Stomach (tissue), 19 donors: ENCODE measurements at places on chromosomes 7 and 10. TPM values are rescaled to one million over a fixed set of nuclear protein-coding genes. Genes with fewer than 3 reads are reported as not detected.

DNA sequence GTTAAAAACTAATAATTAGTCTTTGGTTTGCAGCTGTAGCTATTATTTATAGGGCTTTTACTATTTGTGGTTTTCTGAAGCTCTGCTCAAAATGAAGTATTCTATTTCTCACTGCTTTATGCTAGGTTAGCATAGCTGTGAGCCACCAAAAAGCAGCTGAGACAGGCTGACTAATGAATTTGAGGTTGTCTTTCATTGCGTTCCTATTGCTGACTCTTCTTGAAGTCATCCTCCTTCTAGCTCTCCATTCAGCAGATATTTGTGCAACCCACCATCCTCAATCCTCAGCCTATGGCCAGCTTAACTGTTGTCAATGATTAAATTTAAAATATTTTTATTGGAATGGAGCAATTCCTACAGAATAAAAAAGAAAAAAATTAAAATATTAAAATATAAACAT lies 2.1 kb upstream of the RALA start:
- peaks cover 33% of the 10 kb centered on the region for H3K4me1 ChIP-seq
- H3K36me3 ChIP-seq: no peaks in the 10 kb centered on the region
- no peak overlapping the region for H3K4me3 ChIP-seq
- no peak overlapping the region for H3K27ac ChIP-seq

Gene GPR15LG
- total RNA-seq: not detected

GRCh38 chr10:67175354-67175753 lies 249.5 kb downstream of the LRRTM3 start:
- DNase-seq: no peak
- H3K27me3 ChIP-seq: no peaks in the 10 kb centered on the region
- no peak overlapping the region for H3K27ac ChIP-seq

DNA sequence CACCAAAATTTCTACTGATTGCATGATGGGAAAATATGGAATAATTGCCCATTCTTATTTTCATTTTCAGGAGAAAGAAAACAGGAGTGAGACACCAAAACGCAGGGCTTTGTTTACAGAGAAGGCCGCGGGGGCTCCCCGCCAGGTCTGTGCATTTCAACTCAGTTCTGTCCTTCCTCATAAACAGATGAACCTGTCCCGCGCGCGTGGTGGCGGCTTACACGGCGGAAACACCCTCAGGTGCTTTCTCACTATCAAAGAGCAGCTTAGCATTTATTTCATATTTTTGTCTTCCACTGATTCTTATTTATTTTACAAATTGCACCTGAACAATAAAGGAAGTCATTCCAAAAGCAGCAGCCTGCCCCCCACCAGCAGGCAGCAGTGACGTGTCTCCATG lies 579.4 kb downstream of the PTPRN2 start:
- H3K4me1 ChIP-seq: no peaks in the 10 kb centered on the region
- no peak for DNase-seq
- no peaks in the 10 kb centered on the region for H3K36me3 ChIP-seq

GRCh38 chr7:158596309-158596708 lies 8.7 kb upstream of the PTPRN2 start:
- DNase-seq: no peak
- H3K27me3 ChIP-seq: no peaks in the 10 kb centered on the region
- no peaks in the 10 kb centered on the region for H3K4me1 ChIP-seq
- H3K36me3 ChIP-seq: no peaks in the 10 kb centered on the region
- H3K4me3 ChIP-seq: no peak overlapping the region

DNA sequence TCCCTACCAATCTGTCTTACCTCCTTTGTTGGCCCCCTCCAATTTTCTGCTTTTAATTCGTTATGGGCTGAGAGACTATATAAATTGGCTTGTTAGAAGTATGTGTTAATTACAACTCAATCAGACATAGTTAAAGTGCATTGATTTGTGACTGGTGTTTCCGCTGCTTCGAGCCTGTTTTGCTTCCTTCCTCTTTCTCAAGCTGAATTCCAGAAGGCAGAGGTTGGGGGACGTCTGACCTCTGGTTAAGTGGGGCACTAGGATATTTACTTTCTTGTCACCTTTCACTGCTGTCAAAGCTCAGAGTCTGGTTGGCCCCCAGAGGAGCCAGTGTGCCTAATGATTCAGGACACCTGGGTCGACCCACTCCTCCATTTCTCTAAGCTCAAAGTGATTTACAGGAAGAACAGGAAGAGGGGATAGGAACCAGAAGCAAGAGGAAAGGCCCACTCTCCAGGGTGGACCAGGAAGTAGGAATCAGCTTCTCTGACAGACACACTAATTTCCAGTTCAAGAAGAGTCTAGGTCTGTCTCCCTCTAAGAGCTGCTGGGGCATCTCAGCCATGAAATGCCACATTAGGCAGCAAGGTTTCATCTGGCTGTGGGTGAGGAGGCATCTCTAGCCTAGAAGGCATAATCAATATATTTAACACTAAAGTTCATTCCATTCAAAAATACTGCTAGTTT lies 397.2 kb upstream of the NPVF start:
- H3K4me1 ChIP-seq: peaks cover 7% of the 10 kb centered on the region
- DNase-seq: no peak
- H3K36me3 ChIP-seq: no peaks in the 10 kb centered on the region
- no peaks in the 10 kb centered on the region for H3K27me3 ChIP-seq

GRCh38 chr10:84267503-84268126 lies 22.8 kb downstream of the RGR start:
- H3K27ac ChIP-seq: no peak overlapping the region
- no peaks in the 10 kb centered on the region for H3K27me3 ChIP-seq
- H3K36me3 ChIP-seq: no peaks in the 10 kb centered on the region
- DNase-seq: peak; percentile 48
- H3K4me3 ChIP-seq: no peak overlapping the region
- H3K4me1 ChIP-seq: peaks cover 16% of the 10 kb centered on the region

GRCh38 chr7:50595491-50596102 lies 30.4 kb upstream of the DDC start:
- no peak overlapping the region for H3K27ac ChIP-seq
- no peaks in the 10 kb centered on the region for H3K4me1 ChIP-seq
- H3K27me3 ChIP-seq: no peaks in the 10 kb centered on the region
- H3K36me3 ChIP-seq: peaks cover 76% of the 10 kb centered on the region
- DNase-seq: no peak

Gene LIPN
- not detected for total RNA-seq

DNA sequence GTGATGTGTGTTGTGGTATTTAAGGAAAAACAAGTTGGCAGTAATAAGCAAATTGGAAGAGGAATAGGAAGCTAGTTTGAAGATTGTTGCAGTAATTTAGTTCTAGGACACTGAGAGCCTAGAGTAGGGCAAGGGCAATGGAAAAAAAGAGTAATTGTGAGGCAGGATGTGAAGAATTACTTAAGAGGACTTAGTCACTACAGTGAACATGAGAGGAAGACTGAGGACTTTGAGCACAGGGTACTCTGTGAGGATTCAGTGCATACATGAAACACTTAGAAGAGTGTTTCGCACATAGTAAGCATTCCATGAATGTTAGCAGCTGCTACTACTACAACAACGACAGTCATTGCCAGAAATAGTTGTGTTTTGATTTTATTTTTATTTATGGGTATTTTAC lies 30.9 kb upstream of the DKK1 start:
- no peaks in the 10 kb centered on the region for H3K4me1 ChIP-seq
- no peak overlapping the region for H3K27ac ChIP-seq
- H3K36me3 ChIP-seq: peaks cover 5% of the 10 kb centered on the region
- no peak for DNase-seq

GRCh38 chr10:132546567-132547420 lies 9.2 kb downstream of the INPP5A start:
- H3K27me3 ChIP-seq: no peaks in the 10 kb centered on the region
- no peaks in the 10 kb centered on the region for H3K36me3 ChIP-seq
- no peak overlapping the region for H3K4me3 ChIP-seq

- DNase-seq: peak; percentile 90
- no peaks in the 10 kb centered on the region for H3K27me3 ChIP-seq
- peak overlapping the region; percentile 60 for H3K27ac ChIP-seq
- H3K4me3 ChIP-seq: no peak overlapping the region
- peaks cover 11% of the 10 kb centered on the region for H3K36me3 ChIP-seq
- peaks cover 8% of the 10 kb centered on the region for H3K4me1 ChIP-seq
Observed at GRCh38 chr7:901388-902154, 25.2 kb downstream of the GET4 start.

DNA sequence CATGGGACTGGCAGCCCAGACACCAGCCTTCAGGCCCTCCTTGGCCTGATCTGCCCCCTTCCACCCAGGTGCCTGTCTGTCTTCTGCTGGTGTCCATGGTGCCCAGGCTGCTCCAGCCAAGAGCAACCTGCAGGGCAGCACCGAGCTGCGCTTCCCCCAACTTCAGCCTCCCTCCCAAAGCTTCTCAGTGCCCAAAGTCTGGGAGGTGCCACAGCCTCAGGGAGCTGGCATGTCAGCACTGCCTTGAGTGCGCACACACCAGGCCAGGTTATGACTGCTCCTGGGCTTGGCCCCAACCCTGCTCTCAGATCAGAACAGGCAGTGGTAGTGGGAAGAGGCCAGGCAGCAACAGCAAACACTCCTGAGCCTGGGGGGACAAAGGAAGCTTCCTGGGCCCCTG lies 304.6 kb upstream of the NRG3 start:
- H3K4me3 ChIP-seq: no peak overlapping the region
- H3K36me3 ChIP-seq: no peaks in the 10 kb centered on the region
- H3K4me1 ChIP-seq: no peaks in the 10 kb centered on the region
- H3K27ac ChIP-seq: no peak overlapping the region

Gene ZPBP
- total RNA-seq: not detected

DNA sequence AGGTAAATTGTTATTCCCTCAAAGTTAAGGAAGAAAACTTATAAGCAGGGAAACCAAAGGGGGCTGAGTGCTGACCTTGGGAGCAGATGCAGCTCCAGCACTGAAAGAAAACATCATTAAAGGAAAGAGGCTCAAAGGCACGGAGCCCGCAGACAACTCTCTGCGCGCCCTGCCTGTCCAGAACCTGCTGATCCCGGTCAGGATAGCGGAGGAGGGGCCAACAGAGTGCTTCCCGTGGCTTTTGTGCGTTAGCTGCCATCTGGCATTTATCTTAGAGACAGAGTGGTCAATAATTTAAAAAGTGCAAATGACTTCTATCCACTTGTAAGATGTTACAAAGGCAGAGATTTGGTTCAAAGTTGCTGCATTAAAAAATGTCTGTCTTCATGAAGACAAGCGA lies 162.1 kb downstream of the FANK1 start:
- no peaks in the 10 kb centered on the region for H3K27me3 ChIP-seq
- no peak overlapping the region for H3K27ac ChIP-seq
- peaks cover 10% of the 10 kb centered on the region for H3K4me1 ChIP-seq

DNA sequence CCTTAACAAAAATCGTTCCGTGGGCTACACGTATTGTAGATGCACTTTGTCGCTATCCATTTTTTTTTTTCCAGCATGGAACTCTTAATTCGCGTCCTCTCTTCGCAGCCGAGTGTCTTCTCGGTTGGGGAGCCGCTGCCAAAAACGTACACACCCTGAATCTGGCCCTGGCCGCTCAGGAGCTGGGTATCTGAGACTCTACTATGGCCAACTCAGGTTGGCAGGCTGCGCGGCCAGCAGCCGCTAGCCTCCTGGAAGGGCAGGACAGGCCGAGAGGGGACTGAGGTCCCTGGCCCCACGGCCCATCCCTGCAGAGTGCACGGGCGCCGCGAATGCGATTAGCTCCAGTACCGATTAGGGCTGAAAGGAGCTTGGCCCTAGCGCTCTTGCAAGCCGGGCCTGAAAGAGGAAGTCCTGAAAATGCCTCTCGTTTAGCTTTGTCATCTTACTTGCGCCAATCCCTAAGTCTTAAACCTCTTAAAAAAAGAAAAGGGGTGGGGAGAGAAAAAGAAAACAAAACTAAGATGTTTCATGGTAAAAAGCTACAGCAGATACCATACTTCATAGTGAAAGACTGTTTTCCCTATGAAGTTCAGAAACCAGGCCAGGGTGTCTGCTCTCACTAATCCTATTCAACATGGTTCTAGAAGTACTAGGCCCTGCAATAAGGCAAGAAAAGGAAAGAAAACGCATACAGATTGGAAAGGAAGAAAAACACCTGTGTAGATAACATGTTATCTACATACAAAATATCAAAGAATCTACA lies 113.2 kb upstream of the RHEB start:
- no peaks in the 10 kb centered on the region for H3K27me3 ChIP-seq
- peaks cover 44% of the 10 kb centered on the region for H3K4me1 ChIP-seq
- peak overlapping the region; percentile 78 for H3K4me3 ChIP-seq
- no peaks in the 10 kb centered on the region for H3K36me3 ChIP-seq

Gene SAP25
- 1.8 TPM for total RNA-seq
